ENCODE measurements at places on chromosomes 11 and 22. TPM values are rescaled to one million over a fixed set of nuclear protein-coding genes. Genes with fewer than 3 reads are reported as not detected.

DNA sequence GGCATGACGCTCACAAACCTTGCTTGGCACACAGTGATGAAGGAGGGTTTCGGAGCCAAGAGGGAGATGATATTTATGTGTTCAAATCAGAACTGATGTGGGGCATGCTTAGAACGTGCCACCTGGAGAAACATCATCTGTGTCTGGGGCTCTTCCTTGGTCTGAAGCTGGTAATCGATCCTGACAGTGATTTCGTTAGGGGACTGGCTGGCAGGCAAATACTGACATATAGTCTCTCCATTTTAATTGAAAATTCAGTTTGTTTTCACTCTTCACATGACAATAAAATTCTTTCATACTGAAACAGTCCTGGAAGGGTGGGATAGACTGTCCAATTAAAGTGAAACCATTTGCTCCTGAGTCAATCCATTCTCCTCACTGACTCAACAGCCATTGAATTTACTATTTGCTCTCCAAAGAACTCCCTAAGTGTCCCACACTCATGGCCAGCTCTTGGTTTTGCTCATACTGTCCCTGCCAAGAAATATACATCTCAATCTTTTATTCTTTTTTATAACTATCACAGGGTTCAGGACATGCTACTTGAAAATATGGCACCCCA lies 134.8 kb downstream of the TRPC6 start:
- no peak for DNase-seq

- DNase-seq = no peak
Observed at GRCh38 chr22:48270731-48271130, 1508.3 kb downstream of the TBC1D22A start.

- no peak for DNase-seq
Observed at GRCh38 chr11:62574363-62575071, 826 bp upstream of the EEF1G start.

- no peak for DNase-seq
Observed at GRCh38 chr22:20009582-20010306, 6.9 kb downstream of the ARVCF start.

DNA sequence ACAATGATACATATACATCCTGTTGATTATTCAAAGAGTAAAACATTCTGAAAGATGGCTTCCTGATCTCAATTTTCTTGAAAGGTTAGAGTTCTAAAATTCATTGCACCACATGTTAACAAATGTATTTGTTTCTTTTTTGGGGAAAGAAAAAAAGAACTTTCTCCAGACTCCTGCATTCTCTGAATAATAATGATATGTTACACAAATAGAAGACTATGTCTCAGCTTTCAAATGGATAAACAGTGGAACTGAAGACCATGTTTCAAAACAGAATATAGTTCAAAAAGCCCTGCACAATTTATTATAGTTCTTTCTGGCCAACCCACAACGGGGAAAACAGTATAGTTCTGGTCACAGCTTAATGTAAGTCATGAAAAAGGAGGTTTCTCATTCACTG lies 277.0 kb downstream of the SBF2 start:
- DNase-seq = no peak

DNA sequence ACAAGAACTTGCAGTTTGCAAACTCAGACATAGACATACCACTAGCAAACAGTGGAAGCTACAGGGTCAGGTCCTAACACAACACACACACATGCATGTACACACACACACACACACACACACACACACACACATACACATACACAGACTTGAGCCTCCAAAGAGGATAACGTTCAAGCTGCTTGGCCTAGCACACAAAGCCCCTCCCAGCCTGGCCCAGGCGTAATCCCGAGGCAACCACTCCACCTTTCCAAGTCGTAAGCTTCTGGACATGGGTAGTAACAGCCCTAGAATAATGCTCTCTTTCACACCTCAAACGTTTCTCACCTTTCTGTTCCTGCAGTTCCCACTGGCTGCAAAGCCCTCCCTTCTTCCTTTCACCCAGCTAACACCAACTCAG lies 88.6 kb downstream of the LARGE1 start:
- no peak for DNase-seq

- DNase-seq = no peak
Observed at GRCh38 chr22:49538006-49538405, 289.7 kb downstream of the BRD1 start.

The MRGPRX3 gene
- not detected for total RNA-seq

The TIGD3 gene
- total RNA-seq = 1.5 TPM

- no peak for DNase-seq
Observed at GRCh38 chr22:44483878-44484277, 14.2 kb downstream of the RTL6 start.

The BTG4 gene
- not detected for total RNA-seq

The DDTL gene
- total RNA-seq = not detected

GRCh38 chr22:19604711-19605268 lies 80.6 kb upstream of the CLDN5 start:
- no peak for DNase-seq

DNA sequence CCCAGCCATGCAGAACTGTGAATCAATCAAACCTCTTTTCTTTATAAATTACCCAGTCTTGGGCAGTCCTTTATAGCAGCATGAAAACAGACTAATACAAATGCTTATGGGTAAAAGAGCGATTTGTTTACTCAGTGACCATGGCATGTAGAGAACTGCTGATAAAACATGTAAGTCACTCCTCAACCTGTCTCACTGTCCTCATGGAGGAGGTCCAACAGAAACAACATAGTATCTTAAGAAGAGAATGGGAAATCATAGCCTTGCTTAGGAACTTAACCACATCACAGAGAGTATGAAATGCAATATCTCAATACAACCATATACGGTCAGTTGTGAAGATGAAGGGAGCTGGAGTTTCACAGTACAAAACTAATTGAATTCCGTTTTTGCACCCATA lies 1734.0 kb upstream of the RAG2 start:
- no peak for DNase-seq

- DNase-seq = no peak
Observed at GRCh38 chr11:126433244-126433846, 77.9 kb downstream of the ST3GAL4 start.

- DNase-seq = no peak
Observed at GRCh38 chr11:18534245-18534644, 7.5 kb upstream of the TSG101 start.

GRCh38 chr11:65008016-65008415 lies 5.9 kb upstream of the ARL2 start:
- DNase-seq = no peak

The IGF2 gene
- total RNA-seq = not detected

The LGR4 gene
- 1.1 TPM for total RNA-seq

DNA sequence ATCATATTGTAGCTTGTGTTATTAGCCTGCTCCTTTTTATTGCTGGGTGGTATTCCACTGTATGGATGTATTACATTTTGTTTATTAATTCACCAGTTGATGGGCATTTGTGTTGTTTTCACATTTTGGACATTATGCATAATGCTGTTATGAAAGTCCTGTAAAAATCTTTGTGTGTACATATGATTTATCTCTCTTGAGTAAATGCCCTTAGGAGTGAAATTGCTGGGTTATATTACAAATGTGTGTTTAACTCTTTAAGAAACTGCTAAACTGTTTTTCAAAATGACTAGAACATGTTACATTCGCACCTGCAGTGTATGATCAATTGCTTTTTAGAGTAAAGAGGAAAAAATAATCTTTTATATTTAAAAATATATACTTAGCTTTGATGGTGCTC lies 54.4 kb upstream of the TP53I11 start:
- DNase-seq = no peak

The FGF4 gene
- total RNA-seq = not detected

GRCh38 chr22:40853333-40853732 lies 3.1 kb downstream of the ST13 start:
- DNase-seq = no peak

DNA sequence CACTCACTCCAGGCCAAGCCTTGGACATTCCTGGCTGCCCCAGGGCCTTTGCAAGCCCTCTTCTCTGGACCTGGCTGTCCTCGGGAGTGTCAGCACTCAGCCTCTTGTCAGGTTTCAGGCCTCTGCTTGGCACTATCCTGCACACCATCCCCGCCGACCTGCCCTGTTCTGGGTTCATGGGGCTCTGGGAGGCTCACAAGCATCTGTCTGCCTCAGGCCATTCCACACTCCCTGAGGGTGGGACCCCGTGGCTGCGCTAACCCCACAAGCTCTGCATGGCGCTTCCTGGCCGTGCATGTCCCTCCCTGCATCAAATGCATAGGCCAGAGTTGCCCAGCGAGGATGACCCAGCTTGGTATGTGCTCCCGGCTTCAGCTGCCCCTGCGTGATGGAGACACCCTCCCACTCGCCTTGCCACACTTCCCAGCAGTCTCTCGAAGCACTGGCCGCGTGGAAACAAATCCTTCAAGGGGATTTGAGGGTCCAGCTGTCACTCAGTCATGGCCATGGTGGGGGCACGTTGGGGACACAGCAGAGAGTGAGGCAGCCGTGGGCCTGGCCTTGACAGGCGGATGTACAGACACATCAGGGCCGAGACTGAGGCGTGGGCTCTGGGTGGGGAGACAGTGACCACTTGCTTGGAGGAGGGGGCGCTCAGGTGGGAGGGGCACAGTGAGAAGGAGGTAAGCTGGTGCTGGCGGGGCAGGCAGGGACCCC lies 87.3 kb downstream of the KCNQ1 start:
- DNase-seq = no peak

The C11orf97 gene
- not detected for total RNA-seq

DNA sequence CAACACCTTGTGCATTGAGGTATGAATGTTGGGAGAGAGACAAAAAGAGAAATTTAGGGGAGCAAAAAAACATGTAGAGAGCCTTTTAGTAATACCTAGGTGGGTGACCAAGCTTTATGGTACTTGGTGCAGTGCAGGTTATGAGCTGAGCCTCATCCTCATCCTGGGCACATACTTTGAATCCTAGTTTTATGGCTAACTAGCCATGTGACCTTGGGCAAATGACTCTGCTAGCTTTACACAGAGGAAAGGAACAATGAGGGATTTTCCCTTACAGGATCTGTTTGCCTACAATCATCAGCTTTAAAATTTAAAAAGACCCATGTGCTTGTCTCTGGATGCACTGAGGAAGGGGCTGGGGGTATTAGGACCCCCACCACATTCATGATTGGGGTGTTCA lies 187.8 kb upstream of the ISX start:
- DNase-seq = no peak

GRCh38 chr11:62245271-62245753 lies 3.3 kb downstream of the SCGB1D2 start:
- no peak for DNase-seq

- DNase-seq = no peak
Observed at GRCh38 chr11:15104166-15104565, 10.6 kb upstream of the INSC start.

The MMP8 gene
- total RNA-seq = not detected

The HEPN1 gene
- not detected for total RNA-seq

DNA sequence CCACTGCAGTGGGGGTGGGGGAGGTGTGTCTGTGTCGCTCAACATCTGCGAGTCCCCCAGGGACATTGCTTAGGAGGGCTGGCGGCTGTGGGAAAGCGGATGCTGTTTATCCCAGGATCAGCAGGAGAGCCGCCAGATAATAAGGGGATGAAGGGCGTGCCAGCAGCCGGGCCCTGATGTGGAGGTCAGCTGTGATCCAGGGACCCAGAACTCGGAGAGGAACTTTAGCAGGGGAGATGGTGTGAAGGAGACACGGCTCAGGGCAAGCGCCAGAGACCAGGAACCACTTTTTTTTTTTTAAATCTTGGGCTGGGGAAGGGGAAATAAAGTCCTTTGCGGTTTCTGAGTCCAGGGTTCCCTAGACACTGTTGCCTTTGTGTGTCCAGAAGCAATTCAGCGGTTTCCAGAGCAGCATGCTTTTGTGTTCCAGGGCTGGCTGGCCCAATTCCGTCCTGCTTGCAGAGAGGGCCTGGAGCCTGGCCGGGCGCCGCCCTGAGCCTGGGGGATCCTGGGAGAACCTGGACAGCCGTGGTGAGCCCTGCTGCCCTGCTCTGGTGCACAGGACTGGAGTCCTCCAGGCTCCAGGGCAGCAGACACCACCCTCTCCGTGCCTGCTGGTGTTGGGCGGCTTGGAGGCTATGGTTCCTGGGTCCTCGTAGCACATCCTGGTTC lies at the start of gene GRAMD4:
Gene GRAMD4 (plus strand): TSS at position 557 of the 672 bp plus-strand sequence. CDS start 6,414 bp downstream, outside the sequence.
- no peak for DNase-seq

The APOL5 gene
- not detected for total RNA-seq

DNA sequence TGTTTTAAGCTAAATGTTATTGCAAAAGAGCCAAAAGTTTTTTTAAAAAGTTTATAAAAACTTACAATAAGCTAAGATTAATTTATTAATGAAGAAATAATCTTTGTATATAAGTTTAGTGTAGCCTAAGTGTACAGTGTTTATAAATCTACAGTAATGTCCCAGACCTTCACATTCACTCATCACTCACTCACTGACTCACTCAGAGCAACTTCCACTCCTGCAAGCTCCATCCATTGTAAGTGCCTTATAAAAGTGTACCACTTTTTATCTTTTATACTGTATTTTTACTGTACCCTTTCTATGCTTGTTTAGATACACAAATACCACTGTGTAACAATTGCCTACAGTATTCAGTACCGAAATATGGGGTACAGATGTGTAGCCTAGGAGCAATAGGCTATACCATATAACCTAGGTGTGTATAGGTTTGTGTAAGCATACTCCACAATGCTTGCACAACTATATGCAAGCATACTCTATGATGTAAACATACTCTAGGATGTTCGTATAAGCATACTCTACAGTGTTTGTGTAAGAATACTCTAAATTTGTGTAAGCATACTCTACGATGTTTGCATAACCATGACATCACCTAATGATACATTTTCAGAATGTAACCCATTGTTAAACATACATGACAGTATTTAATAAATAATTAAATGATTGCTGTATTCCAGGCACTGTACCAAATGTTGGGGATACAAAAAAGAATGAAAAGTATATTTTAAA lies 953.0 kb downstream of the KCNA4 start:
- no peak for DNase-seq

DNA sequence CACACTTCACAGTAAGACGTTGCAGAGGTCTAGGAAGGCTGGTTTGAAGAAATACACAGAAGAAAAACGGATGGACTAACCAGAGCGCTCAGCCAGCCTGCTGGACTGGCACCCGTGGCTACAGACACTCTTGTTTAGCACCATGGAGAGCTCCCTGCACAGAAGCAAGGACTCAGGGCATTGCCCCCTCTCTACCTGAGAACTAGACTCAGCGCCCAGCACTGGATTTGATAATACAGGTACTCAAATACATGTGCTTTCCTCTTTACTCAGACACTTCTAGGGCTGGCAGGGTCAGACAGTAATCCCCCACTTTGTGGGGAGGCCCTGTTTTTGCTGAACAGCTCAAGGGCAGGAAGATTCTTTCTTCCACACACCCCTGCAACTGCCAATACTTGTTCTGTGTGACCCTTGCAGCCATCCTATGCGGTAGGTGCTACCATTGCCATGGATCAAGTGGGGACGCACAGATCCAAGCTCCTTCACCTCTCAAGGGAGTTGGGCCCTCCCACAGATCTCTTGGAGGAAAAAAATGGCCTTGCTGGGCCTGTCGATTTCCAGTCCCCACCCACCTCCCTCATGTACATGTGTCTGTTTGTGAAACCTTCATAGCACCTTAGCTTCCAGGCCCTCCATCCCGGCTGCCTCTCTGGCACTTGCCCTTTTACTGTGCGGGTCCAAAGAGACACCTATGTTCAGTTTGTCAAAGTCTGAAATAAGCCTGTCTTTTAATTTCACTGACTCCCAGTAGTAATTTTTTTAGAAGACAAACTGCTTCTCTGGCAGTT lies 5.1 kb upstream of the P2RX6 start:
- DNase-seq = no peak

- no peak for DNase-seq
Observed at GRCh38 chr11:65019824-65020223, 5.9 kb downstream of the ARL2 start.
